ENCODE measurements at places on chromosomes 3 and 15. TPM values are rescaled to one million over a fixed set of nuclear protein-coding genes. Genes with fewer than 3 reads are reported as not detected.

The NUDT16 gene
- total RNA-seq, result 8.6 TPM

DNA sequence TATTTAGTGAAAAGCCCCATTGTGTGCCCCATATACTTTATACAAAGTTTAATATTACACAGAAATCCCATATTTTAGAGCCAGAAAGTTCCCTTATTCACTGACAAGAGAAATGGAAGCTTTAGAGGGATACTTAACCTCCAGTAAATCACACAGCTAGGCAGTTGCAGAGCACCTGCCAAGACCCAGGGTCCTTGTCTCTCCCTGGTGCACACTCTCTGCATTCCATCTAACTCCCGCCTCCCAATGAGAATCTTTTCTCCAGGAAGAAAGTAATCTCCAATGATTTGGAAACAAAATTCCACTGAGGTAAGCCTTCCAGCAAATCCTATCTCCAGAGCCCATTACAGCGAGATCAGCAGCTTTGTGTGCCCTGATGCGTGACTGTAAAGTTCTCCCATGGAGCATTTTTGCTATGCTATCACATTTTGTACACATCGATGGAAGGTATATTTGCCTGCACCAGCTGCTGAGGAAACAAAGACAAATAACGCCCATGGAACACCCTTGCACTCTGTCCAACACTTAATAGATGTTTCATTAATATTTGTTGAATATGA is 41.4 kb downstream of the ULK4 start:
- DNase-seq, result no peak

The ARPP21 gene
- not detected for total RNA-seq

DNA sequence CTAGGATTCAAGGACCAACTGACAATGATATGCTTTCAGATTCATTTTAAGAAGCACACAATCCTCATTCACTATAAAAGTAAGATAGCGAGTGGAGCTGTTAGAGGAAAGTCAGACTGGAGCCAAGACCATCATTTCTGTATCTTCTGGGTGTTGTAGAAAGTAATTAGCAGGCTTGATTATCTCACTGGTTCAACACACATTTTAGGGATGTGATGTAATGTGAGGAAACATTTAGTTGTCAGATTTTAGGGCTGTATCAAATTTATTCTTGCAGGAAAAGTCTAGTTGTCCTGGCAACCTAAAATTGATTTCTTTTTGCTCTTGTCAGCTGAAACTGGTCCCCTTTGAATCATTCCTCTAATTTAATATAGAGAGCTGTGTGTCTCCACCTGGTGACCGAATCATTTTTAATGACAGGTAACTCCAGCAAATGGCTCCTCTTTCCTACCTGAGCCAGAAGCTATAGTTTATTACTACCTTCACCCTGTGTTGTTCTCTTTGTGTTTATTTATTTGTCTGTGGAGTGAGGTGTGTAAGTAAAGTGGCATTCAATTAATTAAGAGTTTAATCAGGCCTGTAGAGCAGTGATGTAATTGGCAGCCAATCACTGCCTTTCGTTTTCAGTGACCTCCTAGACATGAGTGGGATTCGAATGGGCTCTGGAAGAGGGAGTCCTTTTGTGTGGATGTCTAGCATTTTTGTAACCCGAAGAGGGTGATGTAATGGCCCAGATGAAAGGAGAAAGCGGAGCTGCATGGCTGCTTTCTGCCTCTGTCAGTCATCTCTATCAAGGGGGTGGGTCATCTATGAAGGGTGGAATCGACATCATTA is 125.8 kb downstream of the LPP start:
- no peak for DNase-seq

GRCh38 chr3:130093741-130094391 is 12.2 kb downstream of the ALG1L2 start:
- peak; percentile 69 for DNase-seq

GRCh38 chr3:127367593-127367992 is 79.7 kb upstream of the PRR20G start:
- no peak for DNase-seq

The TMIE gene
- 1.3 TPM for total RNA-seq
